Epithelial cell of esophagus (primary cell): ENCODE measurements at places on chromosomes 11 and 22.

DNA sequence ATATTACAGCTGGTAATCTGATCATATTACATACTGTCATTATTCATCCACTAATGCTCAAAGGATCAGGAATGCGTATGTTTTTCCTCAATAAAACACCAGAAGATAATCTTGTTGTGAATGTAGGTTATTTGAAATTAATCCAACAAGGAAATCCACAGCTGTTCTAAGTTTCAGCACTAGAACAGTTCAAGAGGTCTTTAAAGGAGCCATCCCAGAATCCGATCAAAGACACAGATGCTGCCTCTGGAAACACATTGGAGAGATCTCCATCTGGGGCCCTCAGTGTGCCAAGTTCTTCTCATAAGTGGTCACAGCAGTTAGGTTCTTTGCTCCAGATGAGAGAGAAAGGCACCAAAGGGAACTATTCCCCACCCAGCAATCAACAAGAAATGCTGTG, 1955.1 kb upstream of the RAG2 start:
- DNase-seq = no peak

DNA sequence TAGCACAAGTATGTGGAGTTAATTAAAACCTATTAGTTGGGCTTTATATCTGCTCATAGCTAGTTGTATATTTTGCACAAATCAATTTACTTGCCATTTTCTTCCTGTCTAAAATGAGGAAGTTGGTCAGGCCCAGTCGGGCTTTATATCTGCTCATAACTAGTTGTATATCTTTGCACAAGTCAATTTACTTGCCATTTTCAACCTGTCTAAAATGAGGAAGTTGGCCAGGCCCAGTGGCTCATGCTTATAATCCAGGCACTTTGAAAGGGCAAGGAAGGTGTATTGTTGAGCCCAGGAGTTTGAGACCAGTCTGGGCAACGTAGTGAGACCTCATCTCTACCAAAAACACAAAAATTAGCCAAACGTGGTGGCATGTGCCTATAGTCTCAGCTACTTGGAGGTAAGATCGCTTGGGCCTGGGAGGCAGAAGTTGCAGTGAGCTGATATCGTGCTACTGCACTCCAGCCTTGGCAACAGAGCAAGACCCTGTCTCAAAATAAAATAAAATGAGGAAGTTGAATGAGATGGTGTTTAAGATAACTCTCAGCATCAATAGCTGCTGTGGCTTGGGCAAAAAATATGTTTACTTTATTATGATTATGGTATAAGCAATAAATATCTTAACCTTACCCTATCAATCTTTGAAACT, 1558.6 kb upstream of the RAG2 start:
- no peak for DNase-seq

DNA sequence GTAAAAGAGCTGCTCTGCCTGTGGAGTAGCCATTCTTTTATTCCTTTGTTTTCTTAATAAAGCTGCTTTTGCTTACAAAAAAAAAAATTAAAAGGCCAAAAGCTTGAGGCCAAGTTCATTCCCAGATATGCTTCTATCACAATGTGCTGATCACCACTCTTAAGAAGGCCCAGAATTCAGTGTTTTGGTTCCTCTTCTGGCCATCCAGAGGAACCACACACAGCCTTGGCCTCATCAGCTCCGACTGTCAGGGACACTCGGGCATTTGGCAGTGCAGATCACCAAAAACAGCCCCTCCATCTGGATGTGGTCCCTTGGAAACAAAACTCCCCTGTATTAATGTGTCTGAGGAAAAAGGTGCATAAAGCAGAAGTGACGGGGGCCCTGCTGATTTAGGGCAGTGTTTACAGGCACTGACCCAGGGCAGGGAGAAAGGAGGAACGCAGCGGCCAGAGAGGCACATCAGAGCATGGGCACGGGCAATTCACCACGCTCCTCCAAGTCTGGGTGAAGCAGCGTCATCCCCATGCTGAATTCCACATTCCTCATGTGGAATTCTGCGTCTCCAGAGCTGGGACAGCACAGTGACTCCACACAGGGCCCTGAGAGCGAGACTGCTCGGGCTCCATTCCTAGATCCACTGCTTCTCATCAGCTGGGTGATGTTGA, 17.7 kb downstream of the POLDIP3 start:
- DNase-seq = no peak

DNA sequence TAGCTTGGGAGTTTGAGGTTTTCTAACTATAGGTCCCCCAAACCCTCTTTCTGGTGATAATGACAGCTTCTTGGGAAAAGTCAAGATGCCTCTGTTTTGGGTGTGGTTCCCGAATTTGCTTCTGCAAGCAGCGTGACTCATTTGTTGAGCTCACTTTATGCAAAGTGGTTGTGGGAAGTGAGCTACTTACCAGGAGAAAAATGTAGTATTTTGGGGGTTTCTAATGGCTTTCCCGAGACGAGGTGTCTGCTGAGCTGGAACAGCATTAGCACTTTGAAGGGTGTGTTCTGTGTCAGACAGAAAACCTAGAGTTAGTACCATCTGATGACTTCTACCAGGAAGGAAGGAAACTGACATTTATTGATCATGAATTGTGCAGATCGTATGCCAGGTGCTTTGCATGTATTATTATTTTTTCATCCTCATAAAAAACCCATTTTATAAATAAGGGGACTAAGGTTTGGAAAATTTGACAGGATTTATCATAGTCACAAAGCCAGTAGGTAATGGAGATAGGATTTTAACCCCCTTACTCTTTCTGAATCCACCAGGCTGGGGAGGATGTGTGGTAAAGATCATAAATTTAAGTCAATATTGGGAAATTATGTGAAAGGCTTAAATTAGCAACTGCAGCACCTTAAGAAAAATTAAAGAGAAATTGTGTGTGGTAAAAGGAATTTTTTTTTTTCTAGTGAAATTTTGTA, 108.8 kb upstream of the CD44 start:
- peak; percentile 86 for DNase-seq

GRCh38 chr11:12237381-12237784, 127.0 kb downstream of the MICAL2 start:
- no peak for DNase-seq

DNA sequence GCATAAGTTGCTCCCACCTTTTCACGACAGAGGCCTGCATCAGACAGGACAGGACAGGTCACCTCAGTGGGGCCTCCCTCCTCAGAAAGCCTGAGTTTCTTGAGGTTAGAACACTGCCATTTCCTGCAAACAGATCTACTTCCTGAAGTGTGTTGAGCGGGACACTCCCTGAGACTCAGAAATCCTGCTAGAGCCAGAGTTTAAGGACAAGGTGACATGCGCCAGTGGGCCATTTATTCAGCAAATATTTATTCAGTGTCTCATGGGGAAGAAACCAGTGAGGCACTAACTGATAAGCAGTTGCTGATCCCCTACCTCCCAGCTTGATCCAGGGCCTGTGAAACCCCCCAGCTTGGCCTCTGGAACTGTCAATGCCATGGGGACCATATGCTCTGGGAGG, 454.6 kb downstream of the SOX6 start:
- DNase-seq = no peak

- DNase-seq = peak; percentile 68
These were observed 28.1 kb upstream of the OLFML1 start for GRCh38 chr11:7457211-7457610.

DNA sequence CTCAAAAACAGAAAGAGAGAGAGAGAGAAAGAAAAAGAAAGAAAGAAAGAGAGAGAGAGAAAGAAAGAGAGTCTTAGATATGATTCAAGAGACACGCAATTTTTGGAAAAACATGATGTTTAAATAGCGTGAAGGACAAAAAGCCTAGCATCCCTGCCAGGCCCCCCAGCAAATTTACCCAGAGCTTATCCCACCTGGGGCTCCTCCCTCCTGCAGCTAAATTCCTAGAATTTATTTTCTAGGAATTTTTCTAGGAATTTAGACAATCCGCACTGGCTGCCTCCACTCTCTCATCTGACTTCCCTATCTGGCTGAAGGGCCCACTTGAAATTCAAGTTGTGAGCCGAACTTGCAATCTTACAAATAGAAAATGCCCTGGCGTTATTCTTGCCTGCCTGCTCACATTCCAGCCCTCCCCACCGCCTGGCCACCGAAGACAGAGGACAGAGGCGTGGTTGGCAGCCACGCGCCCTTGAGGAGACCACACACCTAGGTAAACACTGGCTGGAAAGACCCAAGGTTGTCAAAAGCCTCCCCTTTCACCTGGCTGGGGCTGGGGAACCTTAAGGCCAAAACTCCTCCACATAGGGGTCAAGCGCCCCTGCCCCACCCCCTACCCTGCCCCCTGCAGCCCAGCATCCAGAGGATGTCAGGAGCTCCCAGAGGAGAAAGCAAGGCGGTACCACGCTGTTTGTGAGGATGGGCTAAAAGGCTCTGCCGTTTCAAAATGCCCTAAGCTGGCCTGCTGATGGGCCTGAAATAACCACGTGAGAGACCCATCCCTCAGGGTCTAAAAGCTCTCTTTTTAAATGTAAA, 42.2 kb downstream of the AHNAK start:
- DNase-seq = no peak
